ENCODE measurements at places on chromosomes 3 and 15.
A peak's percentile ranks its signal among the peaks of the same experiment; 100 is the strongest.

DNA sequence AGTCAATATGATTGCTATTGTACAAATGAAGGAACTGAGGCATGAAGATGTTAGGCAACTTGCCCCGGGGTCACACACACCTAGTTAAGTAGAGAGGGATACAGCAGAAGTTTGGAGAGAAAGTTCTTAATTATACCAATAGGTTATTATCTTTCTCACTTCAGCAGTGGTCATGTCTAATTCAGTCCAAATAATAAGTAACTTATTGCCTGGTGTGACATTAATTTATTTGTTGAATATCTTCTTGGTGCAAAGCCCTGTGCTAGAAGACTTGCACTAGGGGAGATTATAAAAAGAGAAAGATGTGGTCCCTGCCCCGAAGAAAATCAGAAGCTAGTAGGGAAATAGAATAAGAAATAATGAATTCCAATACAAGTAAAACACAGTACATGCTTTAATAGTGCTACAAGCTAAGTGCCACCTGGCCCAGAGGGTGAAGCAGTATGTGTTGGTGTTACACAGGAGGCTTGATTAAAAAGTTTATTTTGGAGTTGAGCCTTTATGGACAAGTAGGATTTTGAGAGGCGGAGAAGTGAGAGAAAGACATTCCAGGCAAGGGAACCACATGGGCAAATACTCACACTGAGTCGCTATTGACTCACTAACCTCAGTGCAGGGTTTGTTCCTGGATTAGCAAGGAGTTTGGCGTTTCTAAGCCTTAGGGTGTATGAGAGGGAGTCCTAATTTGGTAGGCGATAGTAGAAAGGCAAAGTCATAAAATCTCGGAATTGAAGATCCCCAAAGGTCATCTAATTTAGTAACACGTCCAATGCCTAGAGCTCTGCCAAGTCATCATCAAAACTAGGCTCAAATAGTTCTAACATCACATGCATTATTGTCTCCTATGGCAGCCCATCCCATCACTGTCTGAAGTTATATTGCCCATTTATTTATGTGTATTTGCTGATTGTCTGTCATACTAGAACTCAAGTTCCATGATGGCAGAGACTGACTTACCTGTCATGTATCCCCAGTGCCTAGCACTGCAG, 19.2 kb upstream of the GSK3B start:
- DNase-seq = no peak

GRCh38 chr15:74541494-74542165, 610 bp downstream of the ARID3B start:
- peak; percentile 50 for DNase-seq

- no peak for DNase-seq
Measured at GRCh38 chr3:185763347-185764005, 61.4 kb downstream of the IGF2BP2 start.

DNA sequence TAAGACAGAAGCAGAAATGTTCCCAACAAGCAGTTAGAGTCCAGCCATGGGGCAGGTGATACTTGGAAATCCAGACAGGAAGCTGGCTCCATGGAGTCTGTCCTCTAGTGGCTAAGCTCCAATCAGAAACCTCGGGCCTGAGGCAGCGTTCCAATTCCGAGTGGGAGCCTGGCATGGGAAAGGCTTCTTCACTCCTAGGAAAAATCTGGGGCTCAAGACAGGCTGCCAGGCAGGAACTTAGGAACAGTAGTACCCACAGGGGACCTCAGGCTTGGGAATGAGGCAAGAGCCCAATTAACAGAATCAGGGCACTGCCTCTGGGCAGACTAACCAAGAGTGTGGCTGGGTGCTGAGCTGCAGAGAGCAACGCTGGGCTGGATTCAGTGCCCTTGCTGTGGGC, 6.2 kb upstream of the ATP13A4 start:
- DNase-seq = no peak

GRCh38 chr3:42730294-42730693, 27.7 kb upstream of the HHATL start:
- no peak for DNase-seq

GRCh38 chr3:26307787-26308186, 314.8 kb upstream of the LRRC3B start:
- no peak for DNase-seq

GRCh38 chr3:171200052-171200749, 173.7 kb upstream of the SLC2A2 start:
- DNase-seq = no peak

DNA sequence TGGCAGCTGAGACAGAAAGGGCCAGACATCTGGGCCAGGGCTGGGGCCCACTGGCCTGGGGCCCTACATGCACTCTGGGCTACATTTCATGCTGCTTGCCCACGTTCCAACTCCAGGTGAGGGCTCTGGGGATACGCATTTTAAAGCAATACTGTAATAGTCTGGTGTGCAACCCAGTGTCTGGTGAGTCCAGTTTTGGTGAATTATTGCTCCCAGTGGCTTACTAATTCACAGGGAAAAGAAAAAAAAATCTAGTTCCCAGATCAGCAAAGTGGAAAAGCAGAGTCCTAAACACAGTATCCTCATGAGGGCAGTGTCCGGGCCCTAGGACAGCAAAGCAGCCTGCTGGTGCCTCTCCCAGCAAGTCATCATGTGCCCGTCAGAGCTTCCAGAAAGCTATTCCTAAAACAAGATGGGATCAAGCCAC, 82.4 kb downstream of the CCNL1 start:
- no peak for DNase-seq

- DNase-seq = no peak
Measured at GRCh38 chr15:34657469-34658127, 74.1 kb upstream of the GOLGA8B start.

- DNase-seq = no peak
Measured at GRCh38 chr3:43153216-43154083, 47.6 kb upstream of the POMGNT2 start.

DNA sequence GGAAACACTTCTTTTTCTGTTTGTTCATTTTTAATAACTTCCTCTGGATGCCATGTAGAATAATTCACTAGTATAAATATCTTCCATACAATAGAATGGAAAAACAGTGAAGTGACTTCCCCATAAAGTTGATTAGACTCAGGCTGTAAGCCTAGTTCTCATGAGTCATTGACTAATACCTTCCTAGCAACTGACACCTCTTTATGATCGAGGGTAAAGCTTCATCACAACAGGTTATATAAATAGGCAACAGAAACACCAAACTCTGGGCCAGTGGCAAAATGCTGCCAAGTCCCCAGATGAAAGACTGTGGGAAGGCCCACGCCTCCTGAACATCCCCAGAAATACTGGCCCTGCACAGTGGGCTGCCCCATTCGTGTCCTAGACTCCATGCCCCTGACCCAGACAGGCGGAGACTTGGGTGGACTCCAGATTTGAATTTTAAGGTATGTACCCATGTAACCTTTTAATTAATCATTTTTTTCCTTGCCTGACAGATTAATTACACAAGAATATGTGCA, 71.3 kb upstream of the TBC1D23 start:
- no peak for DNase-seq

DNA sequence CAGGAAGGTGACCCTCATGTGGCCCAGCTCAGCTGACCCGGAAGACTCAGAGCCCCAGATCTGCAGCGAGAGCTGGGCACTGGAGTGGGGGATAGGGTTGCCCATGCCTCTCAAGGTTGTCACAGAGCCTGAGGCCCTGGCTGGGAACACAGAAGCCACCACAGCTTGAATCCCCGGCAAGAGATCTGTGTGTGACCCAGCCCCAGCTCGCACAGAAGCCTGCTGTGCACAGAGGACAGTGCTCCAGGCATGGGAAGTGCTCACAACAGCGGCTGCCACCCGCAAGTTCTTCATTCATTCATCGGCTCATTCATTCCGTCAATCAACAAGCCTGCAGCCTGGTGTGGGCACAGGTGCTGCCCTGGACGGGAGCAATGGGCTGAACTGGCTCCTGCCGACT, 36.4 kb downstream of the DNAJB8 start:
- DNase-seq = no peak

GRCh38 chr3:69428657-69429255, 42.9 kb upstream of the FRMD4B start:
- DNase-seq = no peak

DNA sequence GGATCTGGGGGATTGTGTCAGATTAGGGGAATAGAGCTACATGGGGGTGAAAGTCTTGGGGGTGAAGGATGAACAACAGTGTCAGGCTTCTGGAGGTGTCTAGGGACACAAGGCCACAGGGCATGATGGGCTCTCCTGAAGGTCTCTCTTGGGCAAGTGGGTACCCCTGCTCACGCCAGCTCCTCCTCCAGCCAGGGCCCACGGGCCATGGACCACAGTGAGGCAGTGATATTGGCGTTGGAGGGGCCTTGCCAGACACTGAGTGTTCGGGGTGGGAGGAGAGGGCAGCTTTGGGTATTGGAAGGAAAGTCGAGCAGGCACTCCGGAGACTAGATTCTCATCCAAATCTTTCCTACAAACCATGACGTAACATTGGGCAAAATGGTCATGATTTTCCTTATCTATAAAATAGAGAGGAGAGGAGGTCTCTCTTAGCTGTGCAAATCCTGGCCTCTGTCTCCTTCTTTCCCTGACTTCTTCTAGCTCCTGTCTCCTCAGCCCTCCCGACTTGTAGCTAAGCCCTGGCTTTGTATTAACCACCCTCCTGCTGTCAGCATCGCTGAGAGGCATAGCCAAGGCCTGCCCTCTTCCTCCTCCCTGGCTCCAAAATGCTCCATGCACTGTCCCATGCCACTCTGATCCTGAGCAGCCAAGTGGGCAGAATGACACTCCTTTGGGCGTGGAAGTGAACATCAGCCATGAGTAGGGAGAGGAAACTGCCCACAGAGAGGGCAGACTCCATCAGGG, 24.0 kb upstream of the SRP14 start:
- DNase-seq = no peak

DNA sequence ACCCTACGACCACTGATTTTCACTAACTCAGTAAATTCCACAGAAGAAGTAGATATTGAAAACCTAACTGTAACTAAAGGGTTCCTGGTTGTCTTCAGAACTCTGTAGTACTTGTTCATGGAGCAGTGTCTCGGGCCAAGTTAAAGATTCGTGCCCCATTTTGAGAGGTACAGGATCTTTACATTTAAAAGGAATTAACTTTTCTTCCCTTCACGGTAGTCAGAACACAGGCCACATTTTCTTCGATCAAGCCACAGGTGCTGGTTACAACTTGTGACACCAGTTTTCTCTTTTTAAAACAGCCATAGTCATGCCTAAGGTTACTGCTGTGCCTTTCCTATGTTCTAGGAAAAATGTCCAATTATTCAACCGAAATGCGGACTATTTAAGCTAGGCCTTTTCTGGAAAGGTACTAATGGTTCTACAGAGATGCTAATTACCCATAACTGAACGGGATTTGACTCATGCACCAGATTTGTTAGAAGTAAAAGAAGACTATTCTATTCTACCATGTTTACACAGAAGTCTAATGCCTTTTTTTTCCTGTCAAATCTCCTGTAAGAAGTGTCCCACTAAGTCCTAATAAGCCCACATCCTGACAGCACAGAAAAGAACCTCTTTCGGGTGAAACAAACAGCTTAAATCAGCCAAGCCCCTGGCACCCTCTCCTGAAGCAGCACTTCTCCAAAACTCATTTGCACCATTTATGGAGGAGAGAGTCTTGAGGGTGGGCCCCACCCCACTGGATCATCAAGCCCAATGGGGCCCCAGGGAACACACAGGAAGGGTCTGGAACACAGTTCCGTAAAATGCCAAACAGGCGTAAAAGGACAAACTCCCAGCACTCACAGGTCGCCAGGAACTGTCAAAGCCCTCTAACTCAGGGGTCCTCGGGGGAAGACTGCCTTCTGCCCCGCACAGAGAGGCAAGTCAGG, 1.9 kb downstream of the LRIG1 start:
- no peak for DNase-seq

- DNase-seq = peak; percentile 80
Measured at GRCh38 chr15:81133782-81134461, at the start of gene CFAP161. TSS of gene CFAP161 (plus strand) at chr15:81134270. CDS start at chr15:81134330, 60 bp downstream.

GRCh38 chr15:92638709-92639365, 16.7 kb downstream of the FAM174B start:
- peak; percentile 71 for DNase-seq

DNA sequence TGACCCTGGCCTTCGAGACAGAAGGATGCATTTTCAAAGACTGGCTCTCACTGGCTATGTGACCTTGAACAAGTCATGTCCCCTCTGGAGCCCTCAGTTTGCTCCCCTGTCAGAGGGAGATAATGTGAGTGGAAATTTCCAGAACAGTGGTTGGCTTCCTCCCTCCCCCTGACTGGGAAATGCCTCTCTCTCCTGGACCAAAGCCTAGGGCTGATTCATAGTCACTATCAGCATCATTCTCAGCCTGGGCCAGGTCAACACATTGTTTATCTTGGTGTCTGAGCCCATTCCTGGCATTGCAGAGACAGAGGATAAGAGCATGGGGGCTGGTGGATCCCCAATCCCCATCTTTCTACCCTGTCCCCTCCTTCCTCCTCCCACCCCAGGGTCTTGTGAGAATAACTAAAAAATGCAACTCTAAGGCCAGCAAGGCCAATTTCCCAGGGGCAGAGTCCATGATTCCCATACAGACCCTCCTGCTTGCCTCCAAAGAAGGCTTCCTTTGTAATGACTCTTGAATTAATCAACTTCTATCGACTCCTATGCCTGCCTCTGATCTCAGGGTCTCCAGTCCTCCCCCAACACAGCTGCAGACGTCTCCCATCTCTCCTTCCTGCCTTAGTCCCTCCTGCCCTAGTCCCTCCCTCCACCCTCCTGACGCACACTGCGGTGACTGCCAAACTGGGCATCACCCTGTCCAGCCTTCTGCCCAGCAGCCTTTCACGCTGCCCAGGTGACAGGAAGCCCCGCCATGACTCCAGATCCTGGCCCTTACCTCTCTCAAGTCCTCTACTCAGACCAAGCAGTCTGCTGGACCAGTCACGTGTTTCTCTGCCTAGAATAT, 35.4 kb upstream of the CORO2B start:
- DNase-seq = no peak

Measured in lower lobe of right lung (tissue), 2 donors.